ENCODE measurements at places on chromosomes 5 and 9.
A peak's percentile ranks its signal among the peaks of the same experiment; 100 is the strongest.

- no peak for DNase-seq
Measured at GRCh38 chr9:134690946-134691694, 49.5 kb downstream of the COL5A1 start.

DNA sequence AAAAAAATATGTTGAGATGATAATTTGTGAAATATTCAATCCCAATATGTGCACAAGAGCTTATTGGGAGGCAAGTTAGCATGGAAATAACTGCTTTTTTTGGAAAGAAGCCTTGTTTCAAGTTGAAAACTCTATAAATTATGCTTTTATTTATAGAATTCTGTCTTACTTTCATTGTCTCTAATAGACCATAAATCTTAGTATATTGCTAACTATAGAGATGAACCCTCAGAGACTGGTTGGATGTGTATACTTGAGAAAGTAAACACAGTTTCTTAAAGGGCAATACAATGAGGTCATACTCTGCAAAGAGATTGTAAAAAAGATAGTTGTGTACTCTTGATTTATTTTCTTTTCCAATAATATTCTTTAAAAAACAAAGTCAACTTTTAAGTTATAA lies 530.3 kb downstream of the SPATA31D1 start:
- no peak for DNase-seq

DNA sequence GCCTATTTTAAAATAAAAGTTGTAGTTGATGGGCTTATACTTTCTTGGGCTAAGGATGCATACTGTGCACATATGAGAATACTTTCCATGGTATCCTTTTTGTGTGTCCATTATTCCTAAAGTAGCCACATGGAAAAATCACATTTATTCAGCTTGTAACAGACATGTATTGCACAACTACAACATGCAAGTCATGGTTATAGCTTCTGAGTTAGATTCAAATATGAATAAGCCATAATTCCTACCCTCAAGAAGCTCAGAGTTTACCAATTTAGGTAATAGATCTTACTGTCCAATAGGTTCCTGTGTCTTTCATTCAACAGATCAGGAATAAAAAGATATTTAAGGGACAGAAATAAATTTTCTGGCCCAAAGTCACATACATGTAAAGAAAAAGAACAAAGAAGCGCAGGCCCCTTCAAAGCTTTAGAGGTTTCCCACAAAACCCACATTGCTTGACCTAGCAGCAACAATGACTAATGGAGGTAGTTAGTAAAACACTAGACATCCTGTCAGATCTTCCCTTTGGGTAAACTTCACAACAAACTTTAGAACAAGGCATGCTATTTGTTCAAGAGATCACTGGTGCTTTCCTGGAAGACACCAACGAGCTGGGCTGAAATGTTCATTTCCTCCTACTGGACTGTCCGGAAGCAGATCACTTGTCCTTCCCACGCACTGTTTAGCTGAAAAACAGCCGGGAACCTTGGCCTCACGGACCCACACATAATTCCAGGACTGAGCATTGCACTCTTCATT lies 78.4 kb upstream of the ITGA1 start:
- DNase-seq = no peak

- DNase-seq = no peak
Measured at GRCh38 chr5:89929173-89929572, 480.4 kb downstream of the CETN3 start.

GRCh38 chr9:2502760-2503159 lies 118.8 kb upstream of the VLDLR start:
- no peak for DNase-seq

- no peak for DNase-seq
Measured at GRCh38 chr9:30932226-30932625, 1452.2 kb upstream of the ACO1 start.

DNA sequence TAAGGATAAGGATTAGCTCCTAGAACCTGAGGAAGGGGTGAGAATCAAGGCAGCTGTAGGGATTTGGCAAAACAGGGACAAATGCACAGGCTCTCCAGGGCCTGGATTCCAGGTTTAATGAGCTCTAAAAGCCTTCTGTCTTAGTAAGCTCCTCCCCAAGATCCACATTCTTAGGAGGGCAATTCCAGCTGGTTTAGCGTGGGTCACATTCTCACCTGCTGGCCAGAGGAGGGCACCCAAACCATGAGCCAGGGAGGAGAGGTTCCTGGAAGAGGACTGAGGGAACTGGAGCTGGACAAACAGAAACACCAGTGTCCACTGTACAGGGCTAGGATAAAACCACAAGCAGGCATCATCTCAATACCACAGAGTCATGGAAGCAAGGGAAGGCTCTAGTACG lies 480.0 kb downstream of the CCDC171 start:
- no peak for DNase-seq

- DNase-seq = peak; percentile 71
Measured at GRCh38 chr9:92947268-92948037, at the start of gene FGD3. FGD3 (plus strand) TSS chr9:92947523; CDS start chr9:92976257, 28,734 bp downstream.

- no peak for DNase-seq
Measured at GRCh38 chr5:54807421-54807820, 178.0 kb downstream of the ESM1 start.

GRCh38 chr5:180332051-180332517 lies 21.1 kb downstream of the GFPT2 start:
- no peak for DNase-seq

- DNase-seq = peak; percentile 96
Measured at GRCh38 chr5:40755407-40756365, at the start of gene TTC33. TTC33 (minus strand) TSS chr5:40755961; CDS start chr5:40747018, 8,943 bp downstream.

DNA sequence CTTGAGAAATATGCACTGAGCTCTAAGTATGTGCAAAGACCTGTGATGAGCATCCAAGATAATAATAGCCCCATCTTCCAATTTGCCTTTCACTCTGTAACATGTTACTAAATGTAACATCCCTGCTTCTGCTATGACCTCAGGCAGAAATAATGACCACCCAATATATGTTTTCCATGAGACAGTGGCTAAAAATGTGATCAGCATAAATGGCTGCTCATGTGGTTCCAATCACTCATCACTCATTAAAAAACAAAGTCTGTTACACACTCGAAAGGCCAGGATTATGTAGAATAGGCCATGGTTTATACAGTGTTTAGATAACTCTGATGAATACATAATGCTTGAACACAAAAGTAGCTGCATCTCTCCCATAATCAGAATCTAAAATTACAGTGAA lies 71.4 kb upstream of the MOCS2 start:
- DNase-seq = no peak

GRCh38 chr5:39906146-39906545 lies 481.4 kb upstream of the DAB2 start:
- no peak for DNase-seq

- no peak for DNase-seq
Measured at GRCh38 chr9:72382405-72382804, 17.4 kb upstream of the ZFAND5 start.

DNA sequence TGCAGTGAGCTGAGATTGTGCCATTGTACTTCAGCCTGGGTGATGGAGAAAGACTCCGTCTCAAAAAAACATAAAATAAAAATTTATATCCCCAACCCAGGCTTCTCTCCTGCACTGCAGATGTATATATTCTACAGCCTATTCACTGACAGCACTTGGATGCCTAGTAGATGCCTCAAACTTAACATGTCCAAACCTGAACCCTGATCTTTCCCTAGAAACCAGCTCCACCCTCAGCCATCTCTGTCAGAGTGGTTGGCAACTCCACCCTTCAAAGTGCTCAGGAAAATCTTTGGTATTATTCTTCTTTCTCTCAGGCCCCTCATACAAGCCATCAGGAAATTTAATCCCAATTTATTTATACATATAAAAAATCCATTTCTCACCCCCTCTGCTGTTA lies 36.9 kb upstream of the TXN start:
- no peak for DNase-seq

GRCh38 chr5:138064526-138064925 lies 19.3 kb upstream of the WNT8A start:
- DNase-seq = no peak

- DNase-seq = peak; percentile 1
Measured at GRCh38 chr5:142551338-142552067, 134.4 kb downstream of the FGF1 start.

- DNase-seq = no peak
Measured at GRCh38 chr5:18043344-18043743, 409.1 kb downstream of the TAF11L14 start.

DNA sequence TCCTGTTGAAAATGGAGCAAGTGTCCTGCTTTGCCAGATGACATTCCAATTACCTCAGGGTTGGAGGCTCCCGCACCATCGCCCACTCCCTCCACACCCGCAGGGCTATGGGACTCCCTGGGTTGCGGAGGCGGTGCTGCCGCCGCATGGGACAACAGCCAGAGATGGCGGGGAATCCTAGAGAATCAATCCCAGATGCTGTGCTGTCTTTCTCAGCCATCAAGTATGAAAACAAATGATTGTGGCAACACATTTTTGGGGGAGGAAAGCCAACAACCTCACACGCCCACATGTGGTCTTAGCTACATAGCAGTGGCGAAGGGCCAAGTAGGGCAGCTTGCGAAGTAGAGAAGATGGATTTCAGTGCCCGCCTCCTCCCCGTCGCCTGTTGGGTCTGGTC lies 46.7 kb downstream of the IL31RA start:
- DNase-seq = no peak

- DNase-seq = no peak
Measured at GRCh38 chr5:616484-617039, 4.4 kb downstream of the CEP72 start.

DNA sequence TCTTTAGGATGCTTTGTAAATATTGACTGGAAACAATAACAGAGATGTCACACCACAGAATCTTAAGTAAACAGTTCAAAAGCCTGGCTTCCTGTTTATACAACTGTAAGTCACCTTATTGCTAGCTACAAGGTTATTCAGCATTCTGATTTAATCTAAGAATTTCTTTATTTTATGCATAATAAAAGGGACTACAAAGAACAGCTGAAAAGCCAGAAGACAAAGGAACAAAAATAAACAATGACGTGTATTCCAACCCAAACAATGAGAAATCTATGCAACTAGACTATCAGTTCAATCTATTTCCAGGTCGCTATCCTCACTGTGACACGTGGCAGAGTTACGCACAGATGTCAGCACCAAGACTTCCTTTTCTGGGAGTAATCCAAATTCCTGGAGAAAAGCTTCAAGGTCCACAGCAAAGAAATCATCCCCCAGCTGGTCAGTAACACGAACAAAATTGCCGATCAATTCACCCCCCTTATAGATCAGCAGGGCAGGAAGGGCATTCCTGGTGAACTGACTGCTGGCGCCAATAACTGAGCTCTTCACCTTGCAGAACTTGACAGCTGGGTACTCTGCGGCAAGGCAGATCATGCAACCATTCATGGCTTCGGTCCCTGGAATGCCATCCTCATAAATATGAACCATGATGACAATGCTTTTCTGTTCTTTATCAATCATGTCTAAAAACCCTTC lies 8.4 kb downstream of the PDCL start:
- no peak for DNase-seq

DNA sequence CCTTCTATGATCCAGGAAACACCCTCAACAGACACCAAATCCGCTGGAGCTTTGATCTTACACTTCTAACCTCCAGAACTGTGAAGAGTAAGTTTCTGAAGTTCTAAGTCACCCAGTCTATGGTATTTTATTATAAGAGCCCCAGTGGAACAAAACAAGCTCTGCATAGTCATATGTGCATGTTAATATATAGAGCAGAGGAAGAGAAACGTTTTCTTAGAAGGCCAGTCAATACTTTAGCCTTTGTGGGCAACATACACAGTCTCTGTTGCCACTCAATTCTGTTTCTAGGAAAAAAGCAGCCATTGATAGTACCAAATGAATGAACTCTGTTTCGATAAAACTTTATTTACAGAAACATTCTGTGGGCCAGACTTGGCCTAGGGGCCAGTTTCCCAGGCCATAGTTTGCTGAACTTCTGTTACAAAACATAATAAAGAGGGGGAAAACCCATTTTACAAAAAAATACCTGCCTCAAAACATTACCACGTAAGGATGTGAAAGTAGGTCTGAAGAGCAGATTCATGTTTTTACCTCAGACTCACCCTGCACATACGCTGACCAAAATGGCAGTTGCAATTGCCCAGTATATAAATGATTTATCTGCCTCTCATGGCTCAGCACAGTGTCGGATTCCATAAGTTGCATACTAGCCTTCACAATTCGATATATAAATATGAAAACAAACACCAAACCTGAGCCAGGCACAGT lies 350.5 kb downstream of the SLIT3 start:
- DNase-seq = no peak

DNA sequence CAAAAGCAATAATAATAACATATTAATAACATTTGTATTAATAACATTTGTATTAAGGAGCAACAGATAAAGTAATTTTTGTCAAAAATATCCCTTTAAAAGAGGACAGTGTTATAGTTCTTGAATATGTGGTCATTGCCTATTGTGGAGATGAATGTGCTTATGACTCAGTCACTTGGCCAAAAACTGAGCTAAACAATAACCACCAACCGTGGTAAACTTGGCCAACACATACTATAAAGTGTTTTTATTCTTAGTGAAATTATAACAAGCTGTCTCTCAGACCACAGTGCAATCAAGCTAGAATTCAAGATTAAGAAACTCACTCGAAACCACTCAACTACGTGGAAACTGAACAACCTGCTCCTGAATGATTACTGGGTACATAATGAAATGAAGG lies 159.2 kb upstream of the PLPPR1 start:
- DNase-seq = no peak

DNA sequence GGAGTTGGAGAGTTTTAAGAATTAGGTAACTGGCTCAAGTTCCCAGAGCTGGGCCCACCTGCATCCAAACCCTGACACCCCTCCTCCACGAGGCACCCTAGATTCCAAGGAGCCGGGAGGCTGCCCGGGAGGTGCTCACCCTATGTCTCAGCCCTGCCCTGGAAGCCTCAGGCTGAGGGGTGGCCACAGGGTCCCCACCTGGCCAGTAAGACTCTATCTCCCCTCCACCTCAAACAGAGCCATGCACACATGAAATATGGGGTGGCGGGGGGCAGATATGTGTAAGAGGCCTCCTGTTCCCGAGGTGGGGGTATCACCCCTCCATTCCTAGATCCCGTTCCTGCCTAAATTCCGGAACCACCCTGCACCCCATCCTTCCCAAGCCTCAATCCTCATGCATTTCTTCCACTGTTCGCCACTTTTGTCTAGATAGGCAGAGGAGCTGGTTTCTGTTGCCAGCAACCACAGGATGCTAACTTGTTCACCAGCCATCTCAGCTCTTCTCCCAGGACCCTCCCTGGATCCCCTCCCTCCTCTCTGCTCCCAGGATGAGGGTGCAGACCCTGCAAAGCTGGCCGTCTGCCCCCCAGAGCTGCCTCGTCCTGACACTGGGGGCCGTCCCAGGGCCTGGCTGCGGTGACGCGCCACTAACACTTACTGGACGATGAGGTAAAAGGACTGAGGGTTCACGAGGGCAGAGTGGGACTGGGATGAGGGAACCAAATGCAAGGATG lies 44.1 kb downstream of the COL23A1 start:
- no peak for DNase-seq

- no peak for DNase-seq
Measured at GRCh38 chr9:132575811-132576210, 6.6 kb upstream of the BARHL1 start.
